Hypothalamus (tissue), 51 donors: ENCODE measurements at places on chromosomes 5 and 9.

DNA sequence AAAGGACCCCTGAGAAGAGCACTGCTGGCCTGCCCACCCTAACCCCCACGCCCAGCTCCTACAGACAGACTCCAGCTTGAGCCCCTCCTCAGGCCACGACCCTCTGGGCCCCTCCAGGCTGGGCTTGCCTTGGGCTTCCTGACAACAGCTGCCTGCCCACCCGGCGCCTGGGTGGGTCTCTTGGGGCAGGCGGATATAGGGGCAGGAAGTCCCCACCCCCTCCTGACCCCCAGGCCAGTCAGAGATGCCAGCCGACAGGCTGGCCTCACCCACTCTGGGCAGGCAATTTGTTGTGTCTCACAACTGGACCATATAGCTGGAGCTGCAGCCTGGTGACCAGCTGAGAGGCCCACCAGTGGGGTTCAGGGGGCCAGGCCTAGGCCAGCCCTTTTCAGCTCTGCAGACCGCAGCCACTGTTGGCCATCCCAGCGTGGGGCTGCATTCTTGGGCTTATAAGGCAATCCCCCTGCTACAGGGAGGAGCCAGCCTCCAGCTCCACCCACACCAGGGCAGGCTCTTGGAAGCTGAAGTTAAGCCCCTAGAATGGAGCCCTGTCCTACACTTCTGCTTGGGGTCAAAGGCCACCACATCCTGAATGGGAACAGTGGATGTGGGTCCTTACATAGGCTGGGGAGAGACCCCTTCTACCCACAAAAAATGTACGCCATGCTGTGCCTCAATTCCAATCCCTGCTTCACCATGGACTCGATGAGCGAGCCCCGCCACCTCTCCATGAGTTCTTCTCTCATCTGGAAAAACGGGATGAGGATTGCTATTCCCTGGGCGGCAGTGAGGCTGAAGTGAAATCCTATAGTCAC lies 2.0 kb downstream of the PDLIM7 start:
- no peak for DNase-seq

DNA sequence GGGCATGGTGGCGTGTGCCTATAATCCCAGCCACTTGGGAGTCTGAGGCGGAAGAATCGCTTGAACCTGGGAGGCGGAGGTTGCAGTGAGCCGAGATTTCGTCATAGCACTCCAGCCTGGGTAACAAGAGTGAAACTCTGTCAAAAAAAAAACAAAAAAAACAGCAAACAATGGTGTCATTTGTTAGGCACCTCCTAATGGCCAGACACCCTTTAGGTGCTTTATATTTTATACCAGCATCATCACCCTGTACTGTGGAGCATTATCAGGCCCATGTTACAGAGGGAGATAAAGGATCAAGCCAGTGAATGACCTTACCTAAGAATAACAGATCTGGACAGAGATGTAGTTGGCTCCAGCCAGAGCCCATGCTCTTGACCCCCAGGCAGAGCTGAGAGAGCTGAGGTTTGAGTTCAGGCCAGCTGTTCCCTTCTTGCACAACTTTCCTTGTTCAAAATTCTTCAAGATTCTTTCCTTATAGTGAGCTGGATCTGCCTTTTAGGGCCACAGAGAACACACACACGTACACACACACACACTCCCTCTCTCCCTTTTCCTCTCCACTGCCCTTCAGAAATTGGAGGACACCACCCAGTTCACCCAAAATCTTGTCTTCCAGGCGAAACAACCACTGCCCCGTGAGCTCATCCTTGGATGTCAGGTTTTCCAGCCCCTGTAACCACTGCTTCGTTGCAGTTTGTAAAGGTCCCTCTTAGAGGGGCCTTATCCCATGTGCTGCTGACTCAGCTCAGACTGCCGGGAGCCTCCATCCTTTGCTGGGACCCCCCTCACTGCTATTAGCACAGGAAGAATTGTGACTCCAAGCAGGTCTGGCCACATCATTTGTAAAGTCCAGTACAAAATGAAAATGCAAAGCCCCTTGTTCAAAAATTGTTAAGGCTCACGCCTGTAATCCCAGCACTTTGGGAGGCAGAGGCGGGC lies 10.4 kb upstream of the PTGES start:
- DNase-seq, result no peak

- DNase-seq, result no peak
Observed at GRCh38 chr5:34977934-34978613, 48.7 kb downstream of the DNAJC21 start.

- DNase-seq, result no peak
Observed at GRCh38 chr9:124870723-124871122, 8.8 kb downstream of the ARPC5L start.

DNA sequence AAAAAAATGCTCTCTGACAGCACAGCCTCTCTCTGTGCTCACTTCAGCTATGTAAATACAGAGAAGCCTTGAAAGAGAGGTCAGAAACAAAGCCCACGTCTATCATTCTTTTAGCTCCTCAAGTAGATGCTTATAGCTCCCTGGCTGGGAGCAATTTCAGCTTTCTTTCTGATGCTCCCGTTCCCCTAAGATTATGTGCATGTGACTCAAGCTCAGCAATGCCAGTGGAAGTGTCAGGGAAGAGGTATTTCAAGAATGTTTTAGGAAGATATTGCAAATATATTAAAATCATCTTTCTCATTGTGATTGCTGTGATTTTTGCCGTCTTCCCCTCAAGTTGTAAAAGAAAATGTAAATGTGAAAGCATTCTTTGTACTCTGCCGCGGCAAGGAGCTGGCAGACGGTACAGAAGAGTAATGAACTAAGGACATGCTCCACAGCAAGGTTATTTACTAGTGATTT lies 1353.7 kb upstream of the ACO1 start:
- DNase-seq, result no peak

DNA sequence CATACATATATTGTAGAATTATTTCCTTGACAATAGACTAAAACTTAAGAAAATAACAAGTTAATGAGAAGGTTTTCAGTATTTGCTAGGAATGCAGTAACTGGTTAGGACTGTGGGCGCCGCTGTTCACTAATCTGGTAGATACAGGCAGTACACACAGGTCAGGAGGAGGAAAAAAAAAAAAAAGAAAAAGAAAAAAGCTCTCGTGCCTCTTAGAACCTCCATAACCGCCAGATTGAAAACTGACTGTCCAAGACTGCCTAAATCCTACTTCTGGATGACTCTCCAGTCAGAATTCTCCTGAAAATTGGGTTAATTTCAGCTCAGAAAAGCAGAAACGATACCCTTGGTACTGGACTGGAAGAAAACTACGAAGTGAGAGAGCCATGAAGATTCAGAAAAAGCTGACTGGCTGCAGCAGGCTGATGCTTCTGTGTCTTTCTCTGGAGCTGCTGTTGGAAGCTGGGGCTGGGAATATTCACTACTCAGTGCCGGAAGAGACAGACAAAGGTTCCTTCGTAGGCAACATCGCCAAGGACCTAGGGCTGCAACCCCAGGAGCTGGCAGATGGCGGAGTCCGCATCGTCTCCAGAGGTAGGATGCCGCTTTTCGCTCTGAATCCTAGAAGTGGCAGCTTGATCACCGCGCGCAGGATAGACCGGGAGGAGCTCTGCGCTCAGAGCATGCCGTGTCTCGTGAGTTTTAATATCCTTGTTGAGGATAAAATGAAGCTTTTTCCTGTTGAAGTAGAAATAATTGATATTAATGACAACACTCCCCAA lies at the start of gene PCDHGA1:
Gene PCDHGA1, plus strand, starts transcription at position 216 of the 782 bp plus-strand sequence.
- no peak for DNase-seq

DNA sequence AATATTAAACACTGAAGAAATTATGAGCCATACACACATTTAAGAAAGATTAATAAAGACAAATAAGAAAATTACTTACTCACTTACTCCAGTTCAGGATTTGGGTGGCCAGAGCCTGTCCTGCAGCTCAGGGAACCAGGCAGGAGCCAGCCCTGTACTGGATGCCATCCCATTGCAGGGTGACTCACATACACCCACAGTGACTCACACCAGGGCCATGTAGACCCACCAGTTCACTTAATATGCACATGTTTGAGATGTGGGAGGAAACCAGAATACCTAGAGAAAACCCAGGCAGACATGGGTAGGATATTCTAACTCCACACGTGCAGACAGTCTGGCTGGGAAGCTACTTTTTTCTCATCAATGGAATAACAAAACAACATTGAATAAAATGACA lies 49.6 kb upstream of the ADRB2 start:
- DNase-seq, result no peak

GRCh38 chr9:110996436-110997220 lies 41.6 kb downstream of the LPAR1 start:
- DNase-seq, result no peak

GRCh38 chr5:93956006-93956405 lies 214.6 kb upstream of the POU5F2 start:
- DNase-seq, result no peak

- no peak for DNase-seq
Observed at GRCh38 chr5:59040024-59040803, 457.3 kb downstream of the RAB3C start.

GRCh38 chr5:57833489-57833888 lies 350.9 kb upstream of the ACTBL2 start:
- DNase-seq, result no peak

GRCh38 chr5:146541958-146542849 lies 26.2 kb upstream of the GPR151 start:
- DNase-seq, result peak; percentile 62

DNA sequence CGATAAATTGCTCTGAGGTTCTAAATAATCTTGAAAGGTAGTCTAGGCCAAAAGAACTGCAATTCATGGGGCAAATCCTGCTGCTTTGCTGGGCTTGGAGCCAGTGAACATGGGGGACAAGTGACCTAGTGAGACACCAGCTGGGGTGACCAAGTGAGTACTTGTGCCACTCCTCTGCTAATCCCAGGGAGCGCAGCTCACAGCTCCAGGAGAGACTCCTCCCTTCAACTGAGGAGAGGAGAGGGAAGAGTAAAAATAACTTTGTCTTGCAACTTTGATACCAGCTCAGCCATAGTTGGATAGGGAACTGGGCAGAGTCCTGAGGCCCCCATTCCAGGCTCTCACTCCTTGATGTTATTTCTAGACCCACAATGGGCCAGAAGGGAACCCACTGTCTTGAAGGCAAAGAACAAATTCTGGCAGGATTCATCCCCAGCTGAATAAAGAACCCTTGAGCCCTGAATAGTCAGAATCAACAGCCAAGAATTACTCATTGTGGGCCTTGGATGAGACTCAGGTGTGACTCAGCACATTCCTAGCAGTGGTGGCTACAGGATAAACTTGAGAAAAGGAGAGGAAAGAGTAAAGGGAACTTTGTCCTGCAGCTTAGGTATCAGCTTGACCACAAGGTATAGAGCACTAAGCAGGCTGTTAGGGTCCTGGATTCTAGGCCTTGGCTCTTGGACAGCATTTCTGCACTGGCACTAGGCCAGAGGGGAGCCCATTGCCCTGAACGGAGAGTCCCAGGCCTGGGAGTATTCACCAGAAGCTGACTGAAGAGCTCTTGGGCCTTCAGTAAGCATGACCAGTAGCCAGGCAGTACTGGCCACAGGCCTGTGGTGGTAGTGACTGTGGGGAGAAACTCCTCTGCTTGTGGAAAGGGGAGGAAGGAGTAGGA lies 288.3 kb upstream of the CDH18 start:
- DNase-seq, result no peak

- peak; percentile 41 for DNase-seq
Observed at GRCh38 chr9:129624168-129624759, 1.7 kb upstream of the NTMT1 start.

DNA sequence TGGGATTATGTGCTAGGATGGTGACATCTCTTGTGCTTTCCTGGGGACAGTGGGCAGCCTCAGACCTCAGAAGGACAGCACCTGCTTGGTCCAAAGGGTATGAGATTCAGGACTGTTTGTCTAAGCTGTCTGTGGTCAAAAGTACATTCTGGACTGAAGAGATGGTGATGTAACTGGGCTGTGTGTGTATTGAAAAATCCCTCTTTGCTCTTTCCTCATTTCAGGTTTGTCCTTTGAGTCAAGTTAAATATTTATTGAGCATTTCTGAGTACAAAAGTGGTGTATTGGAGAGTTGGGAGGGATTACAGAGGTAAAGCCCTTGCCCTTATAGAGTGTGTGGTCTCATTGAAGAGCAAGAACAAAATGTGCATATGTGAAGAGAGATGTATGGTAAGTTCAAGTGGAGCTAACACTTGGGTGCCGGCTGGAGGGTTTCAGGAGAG lies 46.7 kb downstream of the RCL1 start:
- no peak for DNase-seq

DNA sequence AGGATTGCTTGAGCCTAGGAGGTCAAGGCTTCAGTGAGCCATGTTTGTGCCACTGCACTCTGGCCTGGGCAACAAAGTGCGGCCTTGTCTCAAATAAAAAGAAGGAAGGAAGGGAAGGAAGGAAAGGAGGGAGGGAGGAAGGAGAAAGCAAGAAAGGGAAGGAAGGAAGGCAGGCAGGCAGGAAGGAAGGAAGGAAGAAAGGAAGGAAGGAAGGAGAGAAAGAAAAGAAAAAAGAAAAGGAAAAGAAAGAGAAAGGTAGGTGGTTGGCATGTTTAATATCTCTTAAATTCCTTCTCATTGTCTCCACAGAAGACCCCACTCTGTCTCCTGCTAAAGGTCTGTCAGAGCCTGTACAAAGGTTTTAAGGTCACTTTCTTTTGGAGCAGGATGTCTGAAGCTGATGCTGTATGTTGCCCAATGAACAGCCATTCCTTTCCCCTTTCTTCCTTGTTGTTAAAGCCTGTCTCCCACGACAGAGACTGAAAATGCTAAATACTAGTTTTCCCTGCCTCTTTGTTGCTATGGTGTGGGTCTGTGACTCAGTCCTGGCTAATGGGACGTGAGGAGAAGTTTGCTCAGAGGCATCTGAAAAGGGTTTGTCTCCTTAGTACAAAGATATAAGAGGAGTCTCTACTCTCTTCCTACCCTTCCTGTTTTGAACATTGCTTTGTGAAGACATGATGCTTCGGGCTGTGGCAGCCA lies 213.3 kb downstream of the PCSK1 start:
- no peak for DNase-seq

DNA sequence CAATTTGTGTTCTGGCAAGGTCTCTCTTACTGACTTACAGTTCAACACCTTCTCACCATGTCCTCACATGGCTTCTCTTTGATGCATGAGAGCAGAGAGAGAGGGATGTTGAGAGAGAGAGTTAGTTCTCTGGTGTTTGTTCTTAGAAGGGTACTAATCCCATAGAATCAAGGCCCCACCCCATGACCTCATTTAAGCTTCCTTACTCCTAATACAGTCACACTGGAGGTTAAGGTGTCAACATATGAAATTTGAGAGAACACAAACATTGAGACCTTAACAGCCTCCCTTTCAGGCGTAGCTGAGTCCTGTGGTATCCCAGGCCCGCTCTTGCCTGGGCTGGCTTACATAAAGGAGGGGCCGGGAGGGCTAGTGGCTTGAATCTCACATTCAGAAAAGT lies 10.6 kb upstream of the SEMA6A start:
- DNase-seq, result no peak

DNA sequence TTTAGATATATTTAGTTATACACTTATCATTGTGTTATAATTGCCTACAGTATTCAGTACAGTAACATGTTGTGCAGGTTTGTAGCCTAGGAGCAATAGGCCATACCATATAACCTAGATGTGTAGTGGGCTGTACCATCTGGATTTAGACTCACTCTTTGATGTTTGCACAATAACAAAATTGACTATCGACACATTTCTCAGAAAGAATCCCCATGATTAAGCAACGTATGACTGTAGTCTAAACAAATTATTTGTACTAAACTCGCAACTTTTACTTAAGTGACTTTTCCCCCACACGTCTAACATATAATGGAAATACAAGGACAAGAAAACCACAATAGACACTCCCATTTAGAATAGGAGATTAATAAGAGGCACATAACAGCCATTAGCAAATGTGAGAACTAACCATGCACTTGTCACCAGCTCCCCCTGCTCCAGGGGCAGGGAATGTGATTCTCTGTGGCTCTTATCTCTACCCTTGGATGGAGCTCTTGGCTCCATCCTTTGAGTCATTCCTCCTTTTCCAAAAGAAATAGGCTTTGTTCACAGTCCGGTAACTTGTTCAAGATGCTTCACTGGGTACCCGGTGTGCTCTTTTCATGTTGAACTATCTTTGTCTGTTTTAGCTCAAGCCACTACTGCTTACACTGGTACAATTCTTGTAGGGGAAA lies 8.7 kb upstream of the B4GALT1 start:
- DNase-seq, result no peak
